Fibroblast of the aortic adventitia (primary cell): ENCODE measurements at places on chromosomes 2 and 18.

- peak; percentile 7 for DNase-seq
Measured at GRCh38 chr18:37578886-37579513, 13.4 kb upstream of the CELF4 start.

GRCh38 chr18:50671376-50671775, 111.5 kb downstream of the MAPK4 start:
- DNase-seq: no peak

DNA sequence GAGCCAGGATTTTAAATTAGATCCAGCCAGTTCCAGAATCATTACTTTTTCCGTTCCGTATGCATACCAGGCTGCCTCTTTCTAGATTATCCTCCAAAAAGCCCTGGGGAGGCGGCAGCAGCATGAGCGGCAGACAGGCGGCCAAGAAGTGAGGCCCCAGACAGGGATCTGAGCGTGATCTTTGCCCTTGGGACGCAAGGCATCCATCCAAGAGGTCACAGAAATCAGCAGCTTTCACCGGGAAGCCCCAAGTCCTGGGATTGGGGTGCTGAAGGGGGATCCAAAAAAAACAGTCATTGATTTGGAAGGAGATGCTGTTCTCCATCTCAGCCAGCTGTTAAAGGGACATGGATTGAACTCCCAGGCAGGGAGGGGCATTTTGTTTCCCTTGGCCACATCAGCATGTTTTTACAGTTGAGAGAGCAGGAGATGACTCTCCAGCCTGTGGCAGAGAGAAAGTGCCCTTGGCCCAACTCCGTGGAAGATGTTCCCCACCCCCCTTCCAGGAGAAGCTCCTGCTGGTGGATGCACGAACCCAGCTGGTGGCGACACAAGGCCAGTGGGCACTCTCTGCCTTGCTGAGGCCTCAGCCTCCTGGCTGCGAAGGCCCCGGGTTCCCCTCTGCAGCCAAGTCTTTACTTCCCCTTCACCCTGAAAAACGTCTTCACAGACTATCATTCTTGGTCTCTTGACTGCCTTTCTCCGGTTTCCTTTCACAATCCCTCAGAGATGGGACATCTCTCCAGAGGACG, 265.6 kb downstream of the ANAPC1 start:
- DNase-seq: peak; percentile 90

DNA sequence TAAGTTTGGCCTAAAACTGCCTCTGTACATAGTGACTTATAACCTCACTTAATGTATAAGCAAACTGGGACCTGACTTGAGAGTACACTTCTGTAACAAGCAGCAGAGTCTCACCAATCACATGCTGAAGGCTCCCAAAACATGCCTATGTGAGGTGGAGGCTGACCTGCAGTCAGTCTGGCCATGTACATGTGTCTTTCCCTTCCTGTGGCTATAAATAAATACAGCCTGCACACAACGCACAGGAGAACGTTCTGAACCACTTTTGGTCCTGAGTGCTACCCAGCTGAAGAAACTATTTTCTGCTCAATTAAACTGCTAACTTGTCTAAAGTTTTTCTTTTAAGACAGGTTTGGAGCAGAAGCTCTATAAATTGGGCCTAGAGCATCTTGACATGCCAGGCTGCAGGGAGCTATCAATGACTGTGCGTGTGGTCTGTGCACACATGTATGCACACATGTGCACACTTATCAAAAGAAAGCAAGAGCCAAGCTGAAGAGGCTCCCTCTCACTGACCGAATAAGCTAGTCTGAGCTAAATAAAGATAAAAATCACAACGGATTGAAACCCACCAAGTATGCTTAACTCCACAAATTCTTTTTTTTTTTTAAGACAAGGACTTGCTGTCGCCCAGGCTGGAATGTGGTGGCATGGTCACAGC, 15.0 kb downstream of the RNASEH1 start:
- DNase-seq: no peak

DNA sequence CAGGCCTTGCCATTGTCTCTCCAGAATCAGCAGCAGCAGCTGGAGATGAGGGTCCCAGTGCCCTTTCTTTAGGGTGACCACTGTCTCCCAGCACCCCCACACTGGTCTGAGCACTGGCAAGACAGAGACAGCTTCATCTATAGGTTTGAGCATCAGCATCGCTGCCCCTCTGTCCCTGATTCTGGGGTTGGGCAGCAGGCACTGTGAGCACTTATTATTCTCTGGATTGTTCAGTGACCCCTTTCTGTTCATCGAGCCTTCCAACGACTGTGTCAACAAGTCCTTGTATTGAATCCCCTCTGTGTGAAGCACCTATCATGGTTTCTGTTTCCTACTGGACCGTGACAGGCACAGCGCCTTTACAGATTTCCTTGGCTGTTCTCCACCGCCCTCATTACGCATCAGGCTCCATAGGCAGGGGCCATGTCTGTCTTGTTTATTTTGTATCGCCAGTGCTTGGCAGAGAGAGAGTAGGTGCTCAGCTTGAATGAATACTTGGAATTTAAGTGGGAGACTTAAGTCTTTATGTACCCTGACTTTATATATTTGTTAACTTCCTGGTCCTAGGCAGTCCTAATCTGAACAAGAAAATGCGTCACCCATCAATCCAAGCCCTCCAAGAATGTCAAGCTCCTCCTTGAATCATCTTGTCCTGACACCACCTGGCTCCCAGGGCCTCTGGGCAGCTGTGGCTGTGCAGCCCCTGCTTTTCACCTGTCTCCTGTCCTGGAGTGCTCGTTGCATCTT, 11.4 kb downstream of the MALL start:
- DNase-seq: no peak

DNA sequence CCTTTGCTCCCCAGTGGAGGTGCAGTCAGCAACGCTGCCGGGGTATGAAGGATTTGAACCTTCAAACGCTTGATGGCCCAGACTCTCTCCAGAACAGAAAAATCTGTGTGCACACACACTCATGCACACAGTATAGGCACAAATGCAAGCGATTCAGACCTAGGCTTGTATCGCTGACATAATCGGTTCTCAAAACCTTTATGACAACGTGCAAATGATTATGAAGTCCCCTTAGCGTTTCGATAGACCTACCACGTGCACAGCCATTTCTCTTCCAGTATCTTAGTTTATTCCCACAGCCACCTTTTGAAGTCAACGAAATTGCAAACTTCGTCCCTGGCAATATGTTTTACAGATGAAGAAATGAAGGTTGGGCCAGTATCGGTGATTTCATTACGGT, 138.9 kb upstream of the MYCN start:
- no peak for DNase-seq

DNA sequence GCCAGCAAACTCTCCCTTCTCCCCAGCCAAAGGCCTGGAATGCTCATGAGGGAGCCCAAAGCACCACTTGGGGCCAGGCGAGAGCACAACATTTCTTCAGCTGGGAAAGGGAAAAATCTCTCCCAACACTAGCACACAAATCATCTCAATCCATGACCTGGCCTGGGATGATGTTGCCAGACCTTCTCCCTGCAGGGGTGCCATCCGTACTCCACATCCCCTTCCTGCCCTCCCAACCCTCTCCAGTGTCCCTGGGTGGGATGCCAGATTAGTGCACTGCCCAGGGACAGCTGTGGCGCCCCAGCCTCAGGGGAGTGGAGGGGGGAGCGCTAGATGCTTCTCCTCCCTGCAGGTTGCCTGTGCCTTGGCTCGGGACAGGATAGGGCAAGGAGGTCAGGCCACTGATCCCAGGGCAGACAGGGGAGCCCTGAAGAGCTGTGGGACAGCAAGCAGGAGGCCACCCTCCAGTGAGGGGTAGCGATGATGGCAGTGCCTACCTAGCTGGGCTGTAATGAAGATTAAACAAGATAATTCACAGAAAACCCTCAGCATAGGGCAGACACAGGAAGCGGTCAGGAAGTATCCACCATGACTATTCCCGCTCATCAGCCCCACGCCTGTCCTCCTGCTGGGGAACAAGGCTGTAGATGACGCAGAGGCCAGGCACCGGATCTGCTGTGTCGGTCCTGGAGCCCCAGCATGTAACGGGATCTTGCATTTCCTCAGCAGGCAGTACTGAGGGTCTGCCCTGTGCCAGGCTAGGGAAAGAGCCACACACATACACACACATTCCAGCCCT, 31.1 kb downstream of the SERTAD2 start:
- peak; percentile 37 for DNase-seq
